Right cardiac atrium (tissue), 5 donors: ENCODE measurements at places on chromosomes 1 and 21.

DNA sequence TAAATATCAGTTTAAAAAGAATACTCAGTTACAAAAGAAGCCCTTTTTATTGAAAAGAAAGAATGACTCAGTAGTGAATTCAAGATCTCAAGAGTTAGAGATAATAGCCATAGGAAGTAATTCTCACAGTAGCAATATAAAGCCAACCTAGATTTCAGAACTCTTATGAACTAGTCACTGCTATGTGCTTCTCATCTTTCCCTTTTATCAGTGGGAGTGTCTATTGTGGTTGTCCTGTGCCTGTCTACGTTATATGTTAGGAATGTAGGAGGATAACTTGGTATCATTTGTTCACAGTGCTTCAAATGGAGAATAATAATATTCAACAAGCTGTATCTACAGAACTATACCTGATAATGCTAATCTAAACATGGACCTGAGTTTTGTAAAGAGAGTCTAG, 73.1 kb upstream of the RGS21 start:
- DNase-seq: no peak

GRCh38 chr1:202709276-202710041, 795 bp downstream of the SYT2 start:
- no peak for DNase-seq

DNA sequence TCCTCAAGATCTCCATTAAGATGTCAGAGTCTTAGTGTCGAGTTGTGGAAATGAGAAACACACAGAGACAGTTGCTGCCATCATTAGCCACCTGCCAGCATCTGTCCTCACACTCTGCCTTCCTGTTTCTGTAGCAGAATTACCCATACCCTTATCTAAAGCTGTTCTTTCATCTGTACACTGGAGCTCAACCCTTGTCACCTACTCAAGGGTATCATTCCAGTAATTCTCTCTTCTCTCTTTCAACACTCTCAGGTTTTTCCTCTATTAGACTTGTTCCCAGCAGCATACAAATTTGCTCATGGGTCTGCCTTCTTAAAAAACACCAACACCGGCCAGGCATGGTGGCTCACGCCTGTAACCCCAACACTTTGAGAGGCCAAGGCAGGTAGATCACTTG, 27.4 kb upstream of the RNF2 start:
- DNase-seq: no peak

GRCh38 chr1:11522400-11523235, 43.7 kb downstream of the DISP3 start:
- DNase-seq: no peak

DNA sequence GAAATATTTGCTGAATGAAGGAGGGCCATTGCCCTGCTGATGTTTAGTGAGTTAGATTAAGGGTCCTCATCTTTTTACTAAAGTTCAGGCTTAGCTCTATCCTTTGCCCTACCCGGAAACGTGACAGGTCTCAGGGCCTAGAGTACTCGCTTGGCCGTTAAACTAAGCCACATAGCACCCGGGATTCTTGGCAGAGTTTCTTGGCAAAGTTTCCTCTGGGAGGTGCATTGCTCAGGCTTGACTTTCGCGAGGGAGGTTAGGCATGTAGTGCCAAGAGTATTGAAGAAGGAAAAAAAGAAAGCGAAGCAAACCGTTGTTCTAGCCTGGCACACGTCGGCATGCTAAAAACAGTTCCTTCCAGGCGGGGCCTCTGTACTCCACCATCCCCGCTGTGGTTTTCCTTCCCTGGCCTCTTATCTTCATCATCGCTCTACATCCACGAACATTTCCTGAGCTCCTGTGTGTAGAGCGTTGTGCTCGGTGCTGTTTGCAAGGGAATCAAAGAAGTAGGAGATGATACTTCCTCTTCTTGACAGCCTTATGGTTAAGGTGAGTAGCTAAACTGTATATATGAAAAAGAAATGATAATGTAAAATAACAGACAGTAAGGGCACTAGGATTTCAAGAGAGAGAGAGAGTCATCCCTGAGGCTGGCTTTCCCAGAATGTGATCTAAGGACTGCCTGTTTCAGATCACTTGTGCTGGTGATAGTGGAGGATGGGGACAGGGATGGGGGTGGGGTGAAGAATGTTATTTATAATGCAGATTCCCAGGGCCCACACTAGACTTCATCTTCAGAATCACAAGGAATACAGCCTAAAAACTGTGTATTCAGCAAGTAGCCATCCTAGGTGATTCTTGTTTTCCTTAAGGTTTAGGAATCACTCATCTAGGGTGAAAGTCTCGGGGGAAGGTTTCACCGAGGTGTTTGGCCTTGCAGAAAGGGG, 18.8 kb downstream of the RNF220 start:
- peak; percentile 48 for DNase-seq

DNA sequence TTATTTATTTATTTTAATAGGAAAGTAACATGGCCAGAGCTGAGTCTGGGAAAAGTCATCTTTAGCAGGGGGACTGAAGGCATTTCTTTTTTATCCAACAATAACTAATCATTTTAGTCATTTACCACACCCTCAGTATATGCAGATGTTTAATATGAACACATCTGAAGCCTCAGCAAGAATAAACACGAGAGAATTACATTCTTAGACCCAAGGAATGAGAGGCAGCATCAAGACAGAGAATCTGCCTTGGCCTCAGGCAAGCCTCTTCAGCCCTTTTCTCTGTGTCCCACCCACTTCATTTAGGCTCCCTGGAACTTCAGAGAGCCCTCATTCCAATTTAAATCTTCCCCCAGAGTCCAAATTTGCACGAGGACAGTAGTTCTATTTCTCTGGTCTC, 17.0 kb upstream of the IGSF3 start:
- DNase-seq: no peak

- no peak for DNase-seq
Observed at GRCh38 chr1:168031627-168032026, 94.8 kb upstream of the MPC2 start.

DNA sequence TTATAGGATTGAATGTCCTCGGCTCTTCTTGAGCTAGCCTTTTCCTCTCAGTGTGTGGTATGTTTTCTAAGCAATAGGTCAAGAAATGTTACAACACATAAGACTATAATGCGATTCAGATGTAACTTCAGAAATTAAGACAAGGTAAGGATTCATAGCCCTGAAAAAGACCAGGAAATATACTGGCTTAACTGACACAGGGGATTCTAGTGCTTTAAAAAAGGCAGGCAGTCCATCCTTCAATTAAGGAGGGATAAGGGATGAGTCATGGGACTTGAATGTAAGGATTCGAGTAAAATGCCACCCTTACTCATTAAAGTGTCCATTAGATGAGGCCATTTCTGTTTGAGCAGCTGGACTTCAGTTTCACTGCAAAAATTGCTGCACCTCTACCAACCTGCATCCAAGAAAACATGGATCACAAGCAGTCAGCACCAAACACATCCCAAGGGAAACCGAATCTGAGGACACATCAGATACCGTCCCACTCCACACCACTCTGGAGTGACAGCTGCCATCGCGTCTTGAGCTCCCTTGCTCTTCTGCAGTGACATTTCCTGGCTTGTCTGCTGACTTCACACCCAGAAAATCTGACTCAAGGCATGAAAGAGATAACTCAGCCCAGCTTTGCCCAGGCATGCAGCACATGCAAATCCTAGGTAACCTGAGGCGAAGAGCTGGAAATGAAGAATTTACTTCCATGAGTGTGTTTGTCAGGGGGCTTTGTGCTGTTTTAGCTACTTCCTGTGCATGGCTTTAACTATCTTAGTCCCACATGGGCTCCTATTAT, 37.8 kb downstream of the NGF start:
- DNase-seq: no peak

DNA sequence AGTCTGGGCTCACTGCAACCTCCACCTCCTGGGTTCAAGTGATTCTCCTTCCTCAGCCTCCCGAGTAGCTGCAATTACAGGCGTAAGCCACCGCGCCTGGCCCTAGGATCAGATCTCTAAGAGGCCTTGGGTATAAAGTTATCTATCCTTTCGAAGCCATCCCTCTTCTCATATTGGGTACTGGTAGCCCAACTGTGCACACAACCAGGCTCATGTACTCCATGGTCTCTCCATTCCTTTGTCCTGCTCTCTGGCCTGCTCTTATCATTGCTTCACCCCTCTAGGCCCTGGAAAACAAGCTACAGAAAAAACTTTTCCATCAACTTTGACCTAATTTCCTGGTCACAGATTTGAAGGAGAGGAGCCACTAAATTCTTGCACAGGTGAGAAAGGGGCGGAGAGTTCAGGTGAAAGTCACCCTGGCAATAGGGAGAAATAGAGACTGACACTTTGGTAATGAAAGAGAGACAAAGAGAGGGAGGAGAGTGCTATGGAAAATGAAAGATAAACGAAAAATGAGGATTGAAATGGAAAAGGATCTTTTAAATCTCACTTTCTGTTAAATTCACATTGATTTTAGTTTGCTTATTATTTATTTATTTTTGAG, 6.0 kb downstream of the TXNIP start:
- peak; percentile 68 for DNase-seq

DNA sequence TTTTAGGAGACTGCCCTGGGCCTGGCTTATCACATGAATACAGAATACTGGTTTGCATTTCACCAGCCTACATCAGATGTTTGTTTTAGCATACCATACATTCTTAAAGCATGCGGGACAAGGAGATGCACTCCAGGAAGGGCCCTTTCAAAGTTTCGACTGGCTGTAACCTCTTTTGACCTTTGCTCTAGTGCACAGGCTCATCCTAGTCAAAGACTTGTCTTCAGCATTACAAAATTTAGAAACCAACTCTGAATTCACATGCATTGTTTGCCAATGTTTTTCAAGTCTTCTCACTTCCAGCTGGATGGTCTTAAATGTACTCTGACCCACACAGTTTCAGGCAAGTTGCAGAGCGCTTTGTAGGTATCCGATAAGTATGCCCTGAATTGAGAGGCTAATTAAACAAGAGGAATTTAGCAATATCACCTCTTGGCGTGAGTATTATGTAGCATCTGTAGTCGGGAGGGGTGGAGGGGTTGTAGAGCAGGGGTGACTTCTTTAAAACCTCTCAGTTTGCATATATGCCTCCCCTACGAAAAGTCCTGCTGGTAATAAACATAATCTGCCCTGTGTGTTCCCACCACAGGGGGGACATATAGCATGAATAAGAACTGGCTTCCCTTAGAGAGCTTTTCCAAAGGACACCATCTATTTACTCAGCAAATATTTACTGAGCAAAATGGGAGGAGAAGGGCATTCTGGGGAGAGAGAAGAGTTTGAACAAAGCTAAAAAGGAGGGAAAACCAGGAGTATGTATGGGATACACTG, 24.4 kb upstream of the AHCYL1 start:
- DNase-seq: no peak

DNA sequence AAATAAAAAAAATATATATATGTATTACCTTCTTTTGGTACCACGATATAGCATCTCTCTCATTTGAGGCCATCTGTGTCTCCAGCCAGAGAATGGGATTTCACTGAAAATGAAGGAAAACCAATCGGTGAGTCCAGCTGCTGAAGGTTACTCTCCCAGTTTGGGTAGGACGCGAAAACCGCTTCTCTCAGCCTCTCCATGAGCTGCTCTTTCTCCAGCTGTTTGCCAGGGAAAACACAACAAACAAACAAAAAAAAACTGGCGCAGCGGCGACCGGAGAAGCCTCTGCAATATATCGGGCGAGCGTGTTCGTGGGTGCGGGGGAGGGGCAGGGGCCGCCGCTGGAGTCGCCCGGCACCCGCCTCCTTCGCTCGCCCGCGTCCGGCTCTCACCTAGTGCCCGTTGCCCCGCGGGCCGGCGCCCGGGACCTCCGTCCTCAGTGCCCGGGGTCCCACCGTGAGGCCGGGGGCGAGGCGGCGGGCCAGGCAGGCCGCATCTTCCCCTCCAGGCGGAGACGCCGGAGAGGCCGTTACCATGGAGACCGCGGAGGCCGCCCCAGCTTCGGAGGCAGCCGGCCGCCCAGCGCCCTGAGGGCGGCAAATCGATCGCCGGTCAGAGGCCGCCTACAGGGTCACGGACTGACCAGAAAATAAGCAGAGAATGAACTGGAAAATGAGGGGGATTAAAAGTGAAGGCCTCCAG, 504 bp downstream of the PHTF1 start:
- peak; percentile 78 for DNase-seq

GRCh38 chr1:966135-966703, at the start of gene PLEKHN1:
Gene PLEKHN1 (plus strand): TSS chr1:966482. CDS start chr1:966532, 50 bp downstream.
- peak; percentile 69 for DNase-seq

- DNase-seq: no peak
Observed at GRCh38 chr21:25324666-25325065, 282.6 kb downstream of the MRPL39 start.

DNA sequence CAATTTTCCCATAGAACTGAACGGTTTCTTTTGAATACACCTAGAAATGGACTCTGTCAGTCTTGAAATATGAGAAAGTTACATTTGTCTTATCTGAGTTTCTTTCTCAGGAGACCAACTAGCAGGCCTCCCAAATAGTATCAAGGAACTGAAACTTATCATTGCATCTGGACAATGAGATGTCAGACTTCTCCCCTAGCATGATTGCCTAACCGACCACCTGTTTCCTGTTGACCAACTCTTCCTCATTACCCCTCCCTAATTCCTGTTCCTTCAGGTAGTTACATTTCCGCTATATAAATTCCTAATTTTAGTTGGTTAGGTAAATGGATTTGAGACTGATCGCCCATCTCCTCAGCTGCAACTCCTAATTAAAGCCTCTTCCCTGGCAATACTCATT, 1587.3 kb downstream of the NCAM2 start:
- DNase-seq: no peak

GRCh38 chr1:203075236-203076030, 10.4 kb downstream of the MYOG start:
- DNase-seq: peak; percentile 60

GRCh38 chr1:185813401-185813979, 79.3 kb downstream of the HMCN1 start:
- no peak for DNase-seq
